Upper lobe of left lung (tissue), 6 donors: ENCODE measurements at places on chromosomes 4 and X. TPM values are rescaled to one million over a fixed set of nuclear protein-coding genes. Genes with fewer than 3 reads are reported as not detected.

DNA sequence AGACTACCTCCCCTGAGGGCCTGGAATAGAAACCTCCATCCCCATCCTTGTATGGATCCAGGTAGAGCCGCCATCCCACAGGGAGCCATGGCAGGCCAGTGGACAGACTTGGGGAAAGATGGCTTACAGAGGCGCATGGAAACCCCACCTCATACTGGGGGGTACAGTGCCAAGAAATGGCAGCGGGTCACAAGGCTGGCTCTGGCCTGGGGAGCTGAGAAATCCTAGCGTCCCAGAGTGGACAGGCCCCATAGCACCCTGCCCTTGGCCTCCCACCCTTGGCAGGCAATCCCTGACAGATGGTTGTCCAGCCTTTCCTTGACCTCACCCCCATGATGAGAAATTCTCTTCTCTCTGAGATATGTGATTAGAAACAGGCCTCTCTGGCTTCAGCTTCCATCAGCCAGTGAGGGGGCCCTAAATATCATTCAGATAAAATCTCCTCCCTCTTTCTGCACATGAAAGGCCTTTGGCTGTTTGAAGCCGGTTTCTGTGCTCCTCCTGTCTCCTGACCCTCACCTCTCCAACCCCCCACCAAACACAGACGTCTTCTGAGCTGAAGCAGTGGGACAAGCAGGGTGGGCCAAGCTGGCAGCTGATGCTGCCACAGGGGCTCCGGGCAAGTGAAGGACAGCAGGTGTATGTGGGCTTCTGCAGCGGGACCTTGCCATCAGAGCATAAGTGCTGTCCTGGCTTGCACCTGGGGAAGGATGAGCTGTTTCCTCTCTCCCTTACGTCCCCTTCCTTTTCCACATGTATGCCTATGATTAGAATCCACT lies 204.4 kb upstream of the MAMLD1 start:
- no peak for DNase-seq

The GPR173 gene
- 1.3 TPM for total RNA-seq

The ARHGAP6 gene
- total RNA-seq = 40.9 TPM

DNA sequence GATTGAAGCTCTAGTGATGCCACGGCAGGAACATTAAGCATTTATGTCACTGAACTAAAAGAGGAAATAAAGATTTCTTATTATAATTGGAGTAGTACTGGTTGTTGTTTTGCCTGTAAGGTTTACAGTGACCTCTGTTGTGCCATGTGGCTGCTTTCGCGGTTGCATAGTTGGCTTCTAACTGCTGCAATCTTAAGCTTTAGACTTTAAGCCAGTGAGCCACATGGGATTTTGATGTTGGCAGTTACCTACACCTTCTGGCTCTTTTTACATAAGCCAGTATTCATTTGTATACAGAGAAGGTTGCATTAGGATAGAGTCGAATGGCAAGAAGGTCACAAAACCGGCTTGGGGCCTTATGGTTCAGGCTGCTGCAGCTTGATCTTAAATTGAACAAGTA lies 1311.6 kb downstream of the RAPGEF2 start:
- no peak for DNase-seq

DNA sequence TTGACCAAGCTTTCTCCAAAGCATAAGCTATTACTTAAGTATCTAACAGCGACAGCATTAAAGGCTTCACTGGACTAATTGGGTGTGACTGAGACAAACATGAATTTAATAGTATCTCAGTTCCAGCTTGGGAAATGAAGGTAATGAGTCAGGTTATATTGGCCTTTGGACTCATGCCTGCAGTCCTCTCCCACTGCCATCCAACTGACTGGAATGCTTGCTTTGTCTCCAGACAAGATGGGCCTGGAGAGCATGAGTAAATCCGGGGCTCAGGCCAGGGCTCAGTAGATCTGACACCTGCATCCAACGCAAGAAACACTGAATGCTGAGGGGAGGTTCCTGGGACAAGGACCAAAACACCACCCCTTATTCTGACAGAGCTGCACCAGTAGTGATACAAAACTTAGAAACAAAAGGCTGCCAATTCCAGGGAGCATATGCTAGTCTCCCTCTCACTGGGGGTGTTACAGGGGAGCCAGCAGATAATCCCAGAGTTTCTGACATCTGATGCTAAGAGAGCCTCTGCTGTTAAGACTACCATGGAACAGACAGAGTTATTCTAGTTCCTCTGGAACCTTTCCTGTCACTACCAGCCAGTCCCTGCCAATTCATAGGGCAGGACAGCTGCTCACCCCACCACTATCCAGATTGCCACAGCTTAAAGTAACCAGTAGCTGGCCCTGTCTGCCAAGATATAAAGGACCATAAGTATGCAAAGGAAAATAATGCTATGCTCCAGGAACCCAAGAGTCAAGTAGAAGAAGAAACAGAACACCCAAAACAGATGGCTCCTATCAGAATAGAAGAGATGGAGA lies 293.8 kb downstream of the IQCM start:
- no peak for DNase-seq

DNA sequence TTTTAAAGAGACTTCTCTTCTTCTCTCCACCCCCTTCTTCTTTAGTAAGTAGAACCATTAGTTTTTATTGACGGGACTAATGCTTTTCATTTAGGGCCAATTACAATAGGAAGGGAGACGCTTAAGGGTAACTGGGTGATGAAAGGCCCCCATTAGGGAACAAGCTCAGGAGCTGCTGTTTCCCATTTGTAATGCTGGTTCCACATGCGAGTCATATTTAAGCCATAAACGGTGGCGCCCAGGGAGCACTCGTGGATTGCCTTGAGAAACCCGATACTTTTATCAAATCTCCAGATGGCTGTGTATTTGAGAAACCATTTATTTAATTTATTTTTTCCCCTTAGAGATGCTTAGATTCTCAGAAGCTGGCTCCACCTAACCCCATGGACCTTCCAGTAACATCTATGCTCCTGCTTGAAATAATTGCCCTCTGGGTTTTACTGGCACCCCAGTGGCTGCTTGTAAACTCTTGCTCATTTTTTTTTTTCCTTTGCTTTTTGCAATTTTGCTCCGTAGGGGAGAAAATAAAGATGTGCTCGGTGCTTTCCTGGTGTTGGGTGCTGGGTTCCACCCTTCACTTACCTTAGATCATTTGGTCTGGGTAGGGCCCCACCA lies 124.2 kb upstream of the MSX1 start:
- no peak for DNase-seq

- no peak for DNase-seq
Measured at GRCh38 chr4:27463816-27464215, 603.2 kb downstream of the STIM2 start.

DNA sequence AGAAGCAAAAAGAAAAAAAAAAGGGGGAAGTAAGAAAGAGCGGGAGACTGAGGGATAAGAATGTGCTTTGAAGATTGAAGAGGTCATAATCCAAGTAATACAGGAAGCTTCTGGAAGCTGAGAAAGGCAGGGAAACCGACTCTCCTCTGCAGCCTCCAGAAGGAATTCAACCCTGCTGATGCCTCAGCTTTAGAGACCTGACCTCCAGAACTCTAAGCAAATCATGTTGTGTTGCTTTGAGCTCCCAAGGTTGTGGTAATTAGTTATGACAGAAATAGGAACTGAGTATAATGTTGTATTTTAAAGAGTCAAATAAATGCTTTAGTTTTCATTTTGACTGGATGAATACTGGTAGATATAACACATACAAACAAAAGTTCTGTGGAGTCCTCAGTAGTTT lies 48.0 kb upstream of the FAT1 start:
- no peak for DNase-seq

GRCh38 chr4:121789455-121789854 lies 11.7 kb upstream of the EXOSC9 start:
- no peak for DNase-seq

The RNF128 gene
- 12.0 TPM for total RNA-seq

- no peak for DNase-seq
Measured at GRCh38 chr4:141826260-141826659, 189.9 kb downstream of the IL15 start.

DNA sequence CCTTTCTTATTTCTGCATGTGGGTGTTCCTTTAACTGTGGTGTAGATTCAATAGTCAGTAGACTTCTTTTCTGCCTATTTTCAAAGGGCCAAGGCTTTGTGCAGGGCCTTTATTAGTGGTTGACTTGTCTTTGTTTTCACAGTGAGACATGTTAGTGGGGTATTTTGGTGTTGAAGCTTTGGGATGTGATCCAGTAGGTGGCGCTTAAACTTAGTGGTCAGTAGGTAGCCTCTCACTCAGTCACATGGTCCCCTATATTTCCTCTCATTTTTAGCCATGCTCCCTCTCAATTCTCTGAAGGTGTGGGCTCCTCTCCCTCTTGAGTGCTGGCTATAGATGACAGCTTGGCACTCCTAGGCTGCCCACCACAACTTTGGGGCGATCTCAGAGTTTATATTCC lies 23.4 kb upstream of the SLC10A7 start:
- no peak for DNase-seq

GRCh38 chrX:148806145-148806870 lies 305.9 kb downstream of the AFF2 start:
- no peak for DNase-seq

DNA sequence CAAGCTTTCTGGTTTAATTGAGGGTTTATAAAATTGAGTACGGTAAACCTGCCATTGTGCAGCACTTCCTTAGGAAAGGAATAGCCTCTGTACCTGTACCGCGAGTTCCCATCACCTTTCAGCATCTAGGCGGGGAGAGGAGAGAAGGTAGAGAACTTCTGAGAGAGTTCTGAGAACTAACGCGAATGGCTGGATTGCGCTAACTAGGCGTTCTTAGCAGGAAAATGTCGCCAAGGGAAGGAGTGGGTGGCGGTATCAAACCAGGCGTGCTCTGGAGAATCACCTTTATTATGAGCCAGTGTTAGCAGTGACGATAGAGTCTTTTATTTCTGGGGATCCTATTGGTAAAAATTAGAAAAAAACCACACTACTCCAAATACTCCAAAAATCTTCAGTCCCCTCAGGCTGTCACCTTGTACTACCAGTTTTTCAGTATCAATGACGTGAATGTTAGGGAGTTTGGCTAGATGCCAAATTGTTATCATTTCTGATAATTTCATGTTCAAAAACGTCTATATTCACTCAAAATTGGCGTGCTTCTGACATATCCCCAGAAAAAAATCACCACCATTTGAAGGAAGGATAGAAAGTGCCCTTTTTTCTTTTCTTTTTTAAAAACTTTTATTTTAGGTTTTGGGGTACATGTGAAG lies 1.4 kb downstream of the UGT8 start:
- no peak for DNase-seq

The SHROOM2 gene
- total RNA-seq = 12.9 TPM

GRCh38 chr4:129131343-129131742 lies 35.4 kb downstream of the C4orf33 start:
- DNase-seq = no peak

DNA sequence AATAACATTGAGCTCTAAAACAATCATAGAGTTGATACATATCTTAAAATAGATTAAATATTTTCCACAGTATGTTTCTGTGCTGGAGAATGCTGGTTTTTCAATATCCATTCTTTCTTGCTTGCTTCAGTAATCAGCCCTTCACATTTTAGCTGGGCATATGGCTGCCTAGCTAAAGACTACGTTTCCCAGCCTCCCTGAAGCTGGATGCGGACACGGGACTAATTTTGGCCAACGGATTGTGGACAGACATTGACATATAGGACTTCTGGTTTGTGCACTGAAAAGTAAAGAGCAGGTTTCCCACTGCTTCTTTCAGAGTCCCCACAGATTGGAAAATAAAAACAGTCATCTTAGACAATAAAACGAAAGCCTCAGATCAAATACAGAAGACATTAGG lies 97.3 kb downstream of the COL25A1 start:
- DNase-seq = no peak

GRCh38 chr4:75989846-75990528 lies 758 bp downstream of the SDAD1 start:
- no peak for DNase-seq

- DNase-seq = no peak
Measured at GRCh38 chr4:61440321-61440720, 240.2 kb downstream of the ADGRL3 start.

The RASGEF1B gene
- 45.7 TPM for total RNA-seq
